ENCODE measurements at places on chromosomes 16 and 17.
A peak's percentile ranks its signal among the peaks of the same experiment; 100 is the strongest.

DNA sequence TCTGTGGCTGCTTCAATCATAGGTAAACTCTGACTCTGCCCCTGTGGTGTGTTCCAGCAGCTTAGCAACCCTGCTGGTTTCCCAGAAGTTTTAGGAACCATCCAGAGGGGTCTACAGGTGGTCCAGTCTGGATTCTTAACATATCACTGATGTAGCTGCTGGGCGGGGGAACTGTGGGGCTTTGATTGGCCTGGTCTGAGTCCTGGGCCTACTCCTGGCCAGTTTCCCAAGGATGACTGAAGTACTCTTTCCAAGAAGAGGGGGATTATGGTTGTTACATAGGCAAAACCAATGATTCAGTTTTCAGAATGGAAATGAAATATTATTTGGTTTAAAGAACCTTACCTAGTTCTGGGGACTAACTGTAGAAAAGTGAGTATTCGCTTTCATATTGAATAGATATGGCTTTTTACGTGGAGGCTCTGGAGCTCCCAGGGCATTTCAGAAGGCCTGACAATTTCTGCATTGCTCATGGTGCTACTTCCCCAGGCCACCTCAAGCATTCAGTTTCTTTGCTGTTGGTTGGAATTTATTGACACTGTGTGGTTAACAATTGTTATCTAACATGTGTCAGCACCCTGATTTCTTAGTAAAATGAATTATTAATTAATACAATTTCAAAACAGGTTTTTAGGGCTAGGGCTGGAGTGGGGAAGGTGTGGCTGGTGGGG is 38.4 kb downstream of the EPN2 start:
- DNase-seq = no peak

- DNase-seq = no peak
Measured at GRCh38 chr16:24152826-24153225, 103.3 kb upstream of the CACNG3 start.

DNA sequence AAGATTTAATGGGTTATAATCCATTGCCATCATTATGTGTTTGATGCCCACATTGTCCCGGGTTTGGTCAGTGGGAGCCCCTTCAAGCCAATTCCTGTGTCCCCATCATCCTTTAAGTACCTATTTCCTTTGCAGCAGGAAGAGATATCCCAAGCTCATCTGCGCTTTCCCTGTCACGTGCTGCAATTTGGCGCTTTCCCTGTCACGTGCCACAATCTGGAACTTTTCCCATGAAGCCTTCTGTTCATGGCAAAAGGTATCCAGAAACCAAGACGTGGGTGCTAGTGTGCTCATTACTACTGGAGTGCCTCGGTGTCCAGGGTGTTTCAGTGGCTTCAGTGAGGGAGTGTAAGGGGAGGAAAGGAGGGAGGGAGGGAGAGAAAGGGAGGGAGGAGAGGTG is 168.5 kb downstream of the NPIPB11 start:
- DNase-seq = no peak

GRCh38 chr17:44864831-44865230 is 17.1 kb downstream of the HIGD1B start:
- DNase-seq = no peak

- DNase-seq = no peak
Measured at GRCh38 chr16:56102183-56102686, 89.1 kb upstream of the GNAO1 start.

- peak; percentile 37 for DNase-seq
Measured at GRCh38 chr16:53055541-53056391, 975 bp downstream of the CHD9 start.

- DNase-seq = no peak
Measured at GRCh38 chr16:57606847-57607501, 21.5 kb upstream of the ADGRG1 start.

DNA sequence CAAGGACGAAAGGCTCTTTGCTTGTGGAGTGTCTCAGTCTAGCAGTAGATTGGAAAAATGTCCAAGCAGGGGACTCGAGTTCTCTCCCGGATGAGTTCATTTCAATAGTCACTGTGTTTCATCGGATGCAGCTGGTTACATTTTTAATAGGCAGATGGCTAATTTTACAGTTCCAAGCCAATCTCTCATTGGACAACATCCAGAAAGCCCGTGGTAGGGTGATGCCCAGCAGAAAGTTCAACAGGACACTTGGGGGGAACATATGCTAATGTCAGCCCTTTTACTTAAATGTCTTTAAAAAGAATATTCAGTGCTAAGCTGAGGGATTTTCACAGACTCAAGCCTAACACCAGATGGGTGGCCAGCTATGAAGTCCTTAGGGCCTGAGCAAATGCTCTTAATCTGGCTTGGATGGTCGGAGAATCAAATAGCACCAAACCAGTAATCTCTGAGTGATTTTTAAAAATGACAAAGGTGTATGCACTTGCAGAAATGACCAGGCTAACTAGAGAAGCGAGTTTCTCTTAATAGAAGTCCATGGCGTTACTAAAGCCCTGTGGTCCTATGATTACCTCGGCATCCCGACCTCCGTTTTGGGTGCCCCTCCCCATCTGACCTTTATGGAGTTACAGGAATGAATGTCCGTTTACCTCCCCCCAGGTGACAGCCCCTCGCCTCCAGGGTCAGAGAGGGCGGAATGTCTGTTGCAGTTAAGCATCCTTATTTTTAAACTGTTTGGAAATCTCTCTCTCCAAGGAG is 289.2 kb upstream of the SALL1 start:
- DNase-seq = no peak

- DNase-seq = no peak
Measured at GRCh38 chr17:31313982-31314781, at the start of gene EVI2B. Gene EVI2B, minus strand, starts transcription at chr17:31314054. Its CDS starts 8,445 bp downstream, at chr17:31305609.

GRCh38 chr16:2078691-2079090 is 30.9 kb downstream of the TSC2 start:
- no peak for DNase-seq

- DNase-seq = no peak
Measured at GRCh38 chr17:60094754-60095153, 16.0 kb upstream of the HEATR6 start.

DNA sequence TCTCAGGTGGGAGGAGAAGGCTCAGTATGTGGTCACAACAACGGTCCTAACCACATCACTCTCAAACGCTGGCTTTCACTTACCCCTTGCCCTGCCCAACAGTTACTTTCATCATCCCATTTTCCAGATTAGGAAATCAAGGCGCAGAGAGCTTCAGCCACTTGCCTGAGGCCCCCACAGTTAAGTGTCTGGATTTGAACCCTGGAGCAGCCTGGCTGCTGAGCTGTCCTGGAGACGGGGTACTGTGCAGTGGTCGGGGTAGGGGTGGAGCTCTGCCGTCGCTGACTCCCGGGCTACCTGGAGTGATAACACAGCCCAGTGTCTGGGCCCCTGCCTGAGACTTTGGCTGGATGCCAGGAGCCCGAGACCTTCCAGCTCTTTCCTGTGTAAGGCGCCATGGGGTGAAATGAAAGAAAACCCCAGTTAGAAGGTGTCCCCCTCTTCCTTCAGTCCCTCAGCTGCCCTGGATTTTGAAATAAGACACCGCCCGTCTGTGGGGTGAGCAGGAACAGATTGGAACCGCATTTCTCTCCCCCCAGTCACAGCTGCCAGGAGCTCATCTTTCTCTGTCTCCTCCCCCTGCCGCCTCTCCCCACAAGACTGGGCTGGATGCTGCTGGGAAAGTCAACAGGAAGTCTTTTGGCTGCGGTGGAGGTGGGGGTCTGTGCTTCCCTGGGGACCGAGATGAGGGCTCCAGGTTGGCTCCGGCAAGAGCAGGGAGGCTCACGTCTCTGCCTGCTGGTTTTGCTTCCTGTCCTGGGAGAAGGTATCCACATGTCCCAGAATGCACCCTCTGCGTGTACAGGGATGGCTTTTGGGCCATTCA is 280.2 kb downstream of the SEC14L1 start:
- DNase-seq = peak; percentile 44

DNA sequence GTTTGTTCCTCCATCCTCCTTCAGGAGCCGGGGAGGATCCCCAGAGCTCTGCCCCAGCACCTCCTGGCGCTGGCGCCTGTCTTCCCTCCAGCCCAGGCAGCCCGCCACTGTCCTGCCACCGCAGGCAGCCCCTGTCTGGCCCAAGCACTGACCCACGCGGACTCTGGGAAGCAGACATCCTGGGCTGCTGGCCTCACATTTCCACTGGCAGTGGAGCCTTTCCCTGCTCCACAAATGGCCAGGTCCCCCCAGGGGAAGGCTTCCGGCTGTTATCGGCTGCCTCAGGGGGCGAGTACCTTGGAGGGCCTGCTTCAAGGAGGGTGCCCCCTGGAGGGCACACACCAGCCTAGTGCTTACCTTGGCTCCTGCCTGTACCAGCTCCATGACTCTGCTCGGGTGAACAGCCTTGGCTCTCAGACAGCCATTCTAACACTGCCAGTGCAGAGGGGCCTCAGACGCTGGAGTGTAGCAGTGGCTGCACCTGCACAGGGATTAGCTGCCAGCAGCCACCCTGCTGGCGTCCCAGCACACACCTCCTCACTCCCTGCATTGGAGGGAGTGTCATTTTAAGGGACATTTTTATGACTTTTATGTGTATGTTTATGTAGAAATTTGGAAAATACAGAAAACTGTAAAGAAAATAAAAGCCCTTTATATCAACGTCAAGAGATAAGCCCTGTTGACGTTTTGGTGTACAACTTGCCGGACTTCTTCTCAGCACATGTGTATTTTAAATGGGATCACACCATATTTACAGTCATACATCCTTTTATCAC is 21.0 kb downstream of the ACE start:
- DNase-seq = peak; percentile 51

GRCh38 chr16:2486645-2487516 is 12.0 kb downstream of the TBC1D24 start:
- no peak for DNase-seq

- no peak for DNase-seq
Measured at GRCh38 chr16:48246066-48246465, 1.3 kb downstream of the ABCC11 start.

DNA sequence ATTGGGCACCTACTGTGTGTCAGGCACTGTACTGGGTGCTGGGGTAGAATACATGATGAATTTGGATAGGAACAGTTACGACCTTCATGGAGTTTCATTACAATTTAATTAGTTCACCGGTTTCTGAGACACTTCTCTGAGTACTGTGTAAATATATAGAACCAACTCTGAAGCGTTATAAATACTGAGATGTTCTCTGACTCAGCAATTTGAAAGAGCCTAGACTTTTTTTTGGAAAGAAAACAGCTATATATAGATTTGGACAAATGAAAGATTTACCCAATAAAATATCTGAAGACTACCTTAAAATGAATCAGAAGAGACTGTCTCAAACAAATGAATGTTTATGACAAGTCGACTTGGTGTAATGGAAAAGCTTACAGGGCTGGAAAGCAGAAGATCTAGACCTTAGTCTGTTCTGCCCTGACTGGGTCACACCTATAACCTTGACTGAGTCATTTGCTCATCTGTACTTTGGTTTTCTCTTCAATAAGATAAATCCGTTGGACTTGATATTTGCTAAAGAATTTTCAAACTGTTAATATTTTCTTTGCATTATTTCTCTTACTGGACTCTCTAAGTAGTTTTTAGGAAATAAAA is 4.6 kb upstream of the GAN start:
- no peak for DNase-seq

DNA sequence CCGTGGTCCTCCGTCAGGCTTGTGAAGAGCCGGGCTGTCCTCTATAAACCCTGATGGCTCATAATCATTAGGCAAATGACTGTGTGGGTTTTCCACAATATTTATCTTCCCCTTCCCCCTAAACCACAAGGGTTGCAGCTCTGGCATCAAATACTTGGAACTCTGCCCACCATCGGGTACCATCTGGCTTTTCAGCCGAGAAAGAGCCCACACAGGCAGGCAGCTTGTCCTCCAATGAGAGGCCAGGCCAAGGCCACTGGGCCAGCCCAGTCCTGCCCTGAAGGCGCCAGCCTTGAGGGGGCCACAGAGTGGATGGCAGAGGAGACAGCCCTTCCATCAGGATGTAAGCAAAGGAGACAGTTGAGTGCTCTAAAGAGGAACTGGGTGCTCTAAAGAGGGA is 31.8 kb upstream of the NAT9 start:
- DNase-seq = no peak

DNA sequence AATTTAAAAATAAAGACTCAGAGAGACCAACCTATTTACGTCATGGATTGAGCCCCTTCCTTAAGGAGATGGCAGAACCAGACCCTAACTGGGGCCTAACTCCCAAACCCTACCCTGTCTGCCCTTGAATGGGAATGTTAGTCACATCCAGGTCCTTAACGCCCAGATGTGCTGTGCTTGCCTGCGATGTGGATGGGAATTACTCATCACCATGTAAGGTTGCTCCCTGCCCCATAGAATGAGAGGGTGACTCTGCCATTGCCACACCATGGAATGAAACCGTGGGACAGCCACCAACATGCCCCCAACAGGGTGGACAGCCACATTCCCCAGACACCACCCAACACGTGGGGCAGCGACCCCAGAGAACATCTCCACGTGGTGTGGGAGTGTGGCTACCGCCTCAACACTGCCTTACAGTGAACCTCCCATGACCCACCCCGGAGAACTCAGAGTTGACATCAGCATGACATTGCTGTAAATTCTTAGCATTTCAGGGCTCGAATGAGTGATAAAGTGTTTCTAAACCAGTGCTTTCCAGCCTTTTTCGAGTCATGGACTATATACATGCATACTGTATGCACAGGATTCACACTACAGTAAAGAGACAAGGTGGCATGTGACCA is 31.8 kb downstream of the SCNN1B start:
- DNase-seq = no peak

- DNase-seq = no peak
Measured at GRCh38 chr17:43448720-43449469, 34.9 kb upstream of the DHX8 start.

GRCh38 chr17:57355090-57355859 is 99.0 kb downstream of the MSI2 start:
- DNase-seq = no peak

GRCh38 chr17:8841844-8842243 is 25.6 kb downstream of the PIK3R6 start:
- no peak for DNase-seq

GRCh38 chr17:59093702-59094231 is 12.9 kb downstream of the TRIM37 start:
- no peak for DNase-seq

- no peak for DNase-seq
Measured at GRCh38 chr16:87581857-87582215, 20.5 kb upstream of the JPH3 start.

DNA sequence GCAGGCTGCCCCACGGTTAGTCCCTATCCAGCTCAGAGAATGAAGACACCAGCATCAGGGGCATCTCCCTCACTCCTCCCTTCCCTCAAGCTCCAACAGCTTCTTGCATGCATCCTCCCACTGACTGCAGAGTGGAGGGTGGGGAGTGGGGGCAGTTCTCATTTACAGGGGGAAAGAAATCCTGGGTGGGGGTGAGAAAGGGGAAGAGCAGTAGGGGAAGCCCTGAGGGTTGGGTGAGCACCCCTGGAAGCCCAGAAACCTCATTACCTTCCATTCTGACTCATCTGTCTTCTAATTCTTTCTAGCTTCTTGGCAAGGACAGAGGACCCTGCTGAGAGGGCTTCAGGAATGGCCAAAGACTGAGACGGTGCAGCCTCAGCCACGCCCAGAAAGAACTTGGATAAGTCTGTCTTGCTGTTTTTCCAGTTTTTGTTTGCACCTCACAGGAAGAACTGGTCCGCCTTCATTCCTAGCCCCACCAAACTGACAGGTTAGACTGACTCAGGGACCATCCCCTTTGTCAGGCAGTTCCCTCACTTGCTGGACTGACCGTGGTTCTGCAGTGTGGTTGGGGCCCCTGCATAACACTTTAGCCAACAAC is 52.5 kb upstream of the WSB1 start:
- DNase-seq = no peak

- DNase-seq = no peak
Measured at GRCh38 chr16:19153876-19154275, 14.2 kb upstream of the SYT17 start.
